ENCODE measurements at places on chromosomes 13 and 19.

DNA sequence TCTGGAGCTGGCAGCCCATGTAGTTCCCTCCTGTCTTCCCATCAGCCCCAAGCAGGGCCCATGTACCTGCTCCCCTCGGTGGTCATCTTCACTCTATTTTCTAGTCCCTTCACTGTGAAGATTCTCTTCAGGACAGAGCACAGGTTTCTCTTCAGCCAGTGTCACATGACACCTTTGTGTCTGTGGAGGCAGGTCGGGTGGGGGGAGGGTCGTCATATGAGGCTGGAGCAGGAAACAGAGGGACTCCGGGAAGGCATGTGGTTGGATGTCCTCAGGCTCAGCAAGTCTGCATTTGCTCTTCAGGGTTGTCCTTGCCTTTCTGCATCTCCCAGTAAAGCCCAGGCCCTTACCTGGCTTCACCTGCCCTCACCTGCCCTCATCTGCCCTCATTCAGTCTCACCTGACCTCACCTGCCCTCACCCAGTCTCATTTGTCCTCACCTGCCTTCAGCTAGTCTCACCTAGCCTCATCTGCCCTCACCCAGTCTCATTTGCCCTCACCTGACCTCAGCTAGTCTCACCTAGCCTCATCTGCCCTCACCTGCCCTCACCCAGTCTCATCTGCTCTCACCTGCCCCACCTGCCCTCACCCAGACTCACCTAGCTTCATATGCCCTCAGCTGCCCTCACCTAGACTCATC, 120.3 kb downstream of the ZDHHC20 start:
- DNase-seq = no peak

DNA sequence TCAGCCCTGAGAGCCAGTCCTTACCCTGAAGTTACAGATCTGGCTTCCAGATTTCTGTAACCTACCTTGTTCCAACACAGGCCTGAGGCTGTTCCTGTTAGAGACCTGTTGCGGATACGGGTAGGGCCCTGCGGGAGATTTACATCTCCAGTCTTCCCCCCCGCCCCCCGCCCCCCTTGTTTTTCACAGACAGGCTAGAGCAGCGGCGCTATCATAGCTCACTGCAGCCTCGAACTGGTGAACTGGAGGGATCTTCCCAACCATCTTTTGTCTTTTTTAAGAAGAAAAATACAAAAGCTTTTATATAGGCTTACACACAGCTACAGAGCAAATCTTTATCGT, 10.6 kb upstream of the CEACAM21 start:
- DNase-seq = no peak

- peak; percentile 73 for DNase-seq
Measured at GRCh38 chr13:99812625-99813024, 158.9 kb downstream of the ZIC5 start.

DNA sequence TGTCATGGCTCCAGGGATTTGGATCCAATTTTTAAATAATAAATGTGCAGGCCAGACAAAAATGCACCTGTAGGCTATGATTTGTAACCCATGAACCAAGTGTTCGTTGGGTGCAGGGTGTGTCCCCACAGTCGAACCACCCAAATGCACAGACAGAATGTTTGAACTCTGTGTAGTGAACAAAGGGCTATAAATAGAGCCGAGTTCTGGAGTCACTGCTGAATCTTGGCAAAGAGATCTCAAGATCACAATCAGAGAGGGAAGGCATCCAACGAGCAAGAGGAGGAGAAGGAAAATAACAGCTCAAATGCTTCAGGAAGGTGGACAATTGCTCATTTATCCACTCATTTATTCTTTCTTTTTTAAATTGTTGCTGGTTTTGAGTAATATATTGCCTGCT, 547.9 kb downstream of the FGF9 start:
- no peak for DNase-seq

DNA sequence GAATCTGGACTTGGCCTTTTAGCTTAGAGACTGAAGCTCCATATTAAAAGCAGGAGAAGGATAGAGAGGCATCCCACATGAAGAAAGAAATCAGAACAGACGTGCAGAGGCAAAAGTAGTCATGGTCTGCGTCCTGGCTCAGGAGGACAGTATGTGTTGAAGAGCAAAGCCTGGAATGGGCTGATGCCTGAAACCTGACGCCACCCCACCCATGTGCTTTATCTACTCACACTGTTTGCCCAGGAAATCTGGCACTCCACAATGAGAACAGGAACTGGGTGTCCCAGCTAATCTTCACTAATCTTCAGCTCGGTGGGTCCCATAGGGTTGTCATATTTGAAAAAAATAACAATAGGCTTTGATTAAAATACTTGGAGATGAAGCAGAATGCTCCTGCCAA, 549.0 kb upstream of the GPC6 start:
- no peak for DNase-seq

DNA sequence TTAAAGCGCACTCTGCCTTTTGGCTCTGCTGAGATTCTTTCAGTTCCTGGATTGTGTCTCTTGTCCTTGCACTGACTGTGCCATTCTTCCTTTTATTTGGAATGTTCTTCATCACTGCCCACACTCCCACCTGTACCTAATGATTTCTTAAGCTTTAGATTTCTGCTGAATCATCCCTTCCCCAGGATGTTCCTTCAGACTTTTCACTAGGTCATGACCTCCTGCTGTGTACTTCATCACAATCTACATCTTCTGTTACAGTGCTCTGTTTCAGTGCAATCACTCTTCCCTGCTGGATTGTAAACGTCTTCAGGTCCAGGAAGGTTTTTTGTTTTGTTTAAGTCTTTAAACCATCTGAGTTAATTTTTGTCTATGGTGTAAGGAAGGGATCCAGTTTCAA, 281.0 kb downstream of the ATP8A2 start:
- DNase-seq = no peak

GRCh38 chr19:17687857-17688784, at the start of gene UNC13A:
Gene UNC13A (minus strand): TSS chr19:17688354. CDS start chr19:17688199, 155 bp downstream.
- DNase-seq = peak; percentile 25

All from fibroblast of skin of right quadriceps (primary cell).